ENCODE measurements at places on chromosomes 7 and 10.

DNA sequence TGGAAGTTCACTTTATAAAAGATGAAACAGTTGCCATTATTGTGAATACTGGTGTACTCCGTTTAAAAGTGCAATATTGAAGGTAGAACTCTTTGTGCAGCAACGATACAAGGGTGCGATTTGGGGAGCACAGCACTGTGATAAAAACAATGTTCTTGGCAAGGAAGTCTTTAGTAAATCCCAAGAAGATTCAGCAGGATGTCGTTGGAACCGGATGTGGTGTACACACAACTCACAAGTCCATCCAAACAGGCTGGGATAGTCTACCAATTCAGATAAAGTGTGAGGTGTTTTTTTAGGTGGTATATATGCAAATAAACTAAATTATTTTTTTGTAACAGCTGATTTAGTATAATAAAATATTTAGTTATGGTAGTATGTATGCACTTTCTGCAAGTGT lies 46.7 kb downstream of the ZNF777 start:
- DNase-seq: no peak

GRCh38 chr10:57822965-57823364 lies 444.7 kb downstream of the IPMK start:
- no peak for DNase-seq

DNA sequence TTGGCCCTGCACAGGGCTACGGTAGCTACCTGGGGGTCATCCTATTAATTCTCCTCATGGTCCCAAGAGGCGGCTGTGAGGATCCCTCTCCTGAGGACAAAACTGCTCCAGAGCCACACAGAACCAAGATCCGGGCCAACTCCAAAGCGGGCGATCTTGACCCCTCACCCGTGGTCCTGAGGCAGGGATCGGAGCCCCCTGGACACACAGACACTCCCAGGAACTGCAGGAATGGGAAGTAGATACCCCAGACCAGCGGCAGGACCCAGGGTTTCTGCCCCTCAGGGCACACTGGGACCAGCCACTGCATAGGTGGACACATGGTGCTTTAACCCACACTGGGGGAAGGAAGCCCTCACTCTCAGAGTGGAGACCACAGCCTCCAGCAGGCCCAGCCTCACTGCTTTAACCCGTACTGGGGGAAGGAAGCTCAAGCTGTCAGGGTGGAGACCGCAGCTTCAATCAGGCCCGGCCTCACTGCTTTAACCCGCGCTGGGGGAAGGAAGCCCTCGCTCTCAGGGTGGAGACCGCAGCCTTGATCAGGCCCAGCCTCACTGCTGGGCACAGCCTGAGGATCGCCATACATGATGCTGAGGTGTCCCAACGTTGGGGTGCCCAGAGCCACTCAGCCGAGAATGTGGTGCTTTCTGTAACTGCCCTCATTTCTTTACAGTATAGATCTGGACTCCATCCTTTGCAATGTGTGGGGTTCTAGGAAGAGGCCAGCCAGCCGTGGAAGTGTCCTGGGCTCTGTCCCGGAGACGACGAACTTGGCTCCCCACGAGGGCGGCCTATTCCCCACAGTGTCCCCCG lies 60.1 kb downstream of the DIP2C start:
- no peak for DNase-seq

- no peak for DNase-seq
Measured at GRCh38 chr10:60224066-60224705, 165.5 kb downstream of the ANK3 start.

GRCh38 chr7:28237363-28237762 lies 56.8 kb upstream of the JAZF1 start:
- DNase-seq: no peak

Data from RWPE2 (cell line).